ENCODE measurements at places on chromosomes 2 and 18.
A peak's percentile ranks its signal among the peaks of the same experiment; 100 is the strongest.

DNA sequence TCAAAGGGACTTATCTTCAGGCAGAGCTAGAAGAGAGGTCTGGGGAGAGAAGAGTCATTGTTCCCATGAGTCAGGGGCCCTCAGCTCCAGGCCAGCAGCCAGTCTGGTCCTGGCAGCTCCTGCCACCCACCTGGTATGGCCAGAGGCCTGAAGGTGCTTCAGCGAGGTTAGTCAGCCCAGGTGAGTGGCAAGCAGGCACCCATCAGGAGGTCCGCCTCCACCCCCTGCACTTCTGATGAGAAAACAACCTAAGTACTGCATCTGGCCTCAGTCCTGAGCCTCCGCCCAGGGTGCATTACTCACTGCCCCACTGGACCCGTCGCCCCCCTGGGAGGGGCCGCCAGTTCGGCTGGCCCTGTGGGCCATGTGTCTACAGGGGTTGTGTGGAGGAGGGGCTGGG lies 130.2 kb downstream of the INHBB start:
- no peak for DNase-seq

DNA sequence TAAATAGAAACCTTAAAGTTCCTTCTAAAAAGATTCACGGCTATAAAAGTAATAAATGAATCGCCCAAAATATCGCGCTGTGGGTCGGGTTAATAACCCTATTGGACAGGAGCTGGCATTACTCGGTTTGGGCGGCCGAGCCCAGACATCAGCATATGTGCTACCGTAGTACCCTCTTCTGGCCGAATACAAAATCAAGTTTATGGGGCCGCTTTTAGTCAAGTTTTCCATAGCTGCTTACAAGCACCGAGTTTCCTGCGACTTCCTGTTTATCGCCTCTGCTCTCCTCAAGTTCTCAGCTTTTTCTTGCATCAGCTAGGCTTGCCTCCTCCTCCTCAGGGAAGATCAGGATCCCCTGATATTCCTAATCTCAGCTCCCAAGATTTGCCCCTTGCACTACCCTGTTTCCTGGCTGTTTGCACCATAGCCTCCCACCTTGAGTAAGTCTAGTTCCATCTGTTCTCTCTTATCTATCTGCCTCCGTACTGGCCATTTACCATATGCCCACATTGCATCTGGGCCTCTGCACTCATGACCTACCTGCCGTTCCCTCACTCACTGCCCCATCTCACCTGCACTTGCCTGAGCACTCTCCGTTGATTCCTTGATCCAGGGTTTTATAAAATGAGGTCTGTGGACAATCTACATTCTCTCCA lies 56.1 kb downstream of the SLC35F5 start:
- DNase-seq, result no peak

DNA sequence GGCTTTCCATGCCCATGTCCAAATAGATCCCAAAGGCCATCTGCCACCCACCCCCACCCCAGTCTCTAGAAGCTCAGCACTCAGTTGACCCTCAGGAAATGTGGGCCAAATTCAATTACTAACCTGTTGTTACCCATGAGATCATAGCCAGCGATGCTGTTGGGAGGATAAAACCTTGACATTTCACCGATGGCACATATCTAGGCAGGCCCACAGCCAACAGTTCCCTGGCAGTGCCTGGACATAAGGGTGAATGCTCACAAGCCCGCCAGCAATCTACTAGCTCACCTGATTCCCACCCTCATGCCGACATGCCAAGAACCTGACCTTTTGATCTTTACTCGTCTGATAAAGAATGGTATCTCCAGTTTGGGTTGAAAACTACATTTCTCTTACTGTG lies 11.8 kb upstream of the ACOXL start:
- no peak for DNase-seq

DNA sequence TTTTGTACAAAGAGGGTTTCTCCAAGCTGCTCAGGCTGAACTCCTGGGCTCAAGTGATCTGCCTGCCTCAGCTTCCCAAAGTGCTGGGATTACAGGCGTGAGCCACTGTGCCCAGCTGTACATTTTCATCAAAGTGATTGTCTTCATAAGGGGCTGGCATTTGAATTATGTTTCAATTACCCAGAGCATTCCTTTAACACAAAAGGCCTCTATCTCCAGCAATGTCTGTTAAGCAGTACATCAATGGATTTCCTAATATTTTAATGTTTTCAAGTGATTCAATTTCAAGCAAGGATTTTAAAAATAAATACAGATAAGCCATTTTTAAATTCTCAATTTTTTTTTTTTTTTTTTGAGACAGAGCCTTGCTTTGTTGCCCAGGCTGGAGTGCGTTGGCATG lies 50.9 kb upstream of the AP1S3 start:
- DNase-seq, result no peak

DNA sequence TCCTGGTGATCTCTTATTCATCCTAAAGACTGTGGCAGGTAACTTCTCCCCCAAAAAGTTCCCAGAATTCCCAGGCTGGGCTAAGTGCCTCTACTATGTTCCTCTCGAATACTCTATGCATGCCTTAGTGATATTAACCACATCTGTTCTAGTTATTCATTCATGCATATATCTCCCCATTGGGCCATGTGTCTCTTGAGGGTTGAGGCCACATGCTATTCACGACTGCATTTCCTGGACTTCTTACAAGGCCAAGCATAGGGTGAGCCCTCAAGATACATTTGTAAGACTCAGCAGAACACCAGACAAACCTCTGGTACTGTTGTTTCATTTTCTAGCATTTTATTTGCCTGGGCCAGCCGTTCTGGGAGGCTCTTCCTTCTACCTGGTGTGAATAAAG lies 117.0 kb downstream of the EN1 start:
- DNase-seq, result no peak

GRCh38 chr18:64717026-64717425 lies 568.1 kb upstream of the LINC00305 start:
- DNase-seq, result no peak

DNA sequence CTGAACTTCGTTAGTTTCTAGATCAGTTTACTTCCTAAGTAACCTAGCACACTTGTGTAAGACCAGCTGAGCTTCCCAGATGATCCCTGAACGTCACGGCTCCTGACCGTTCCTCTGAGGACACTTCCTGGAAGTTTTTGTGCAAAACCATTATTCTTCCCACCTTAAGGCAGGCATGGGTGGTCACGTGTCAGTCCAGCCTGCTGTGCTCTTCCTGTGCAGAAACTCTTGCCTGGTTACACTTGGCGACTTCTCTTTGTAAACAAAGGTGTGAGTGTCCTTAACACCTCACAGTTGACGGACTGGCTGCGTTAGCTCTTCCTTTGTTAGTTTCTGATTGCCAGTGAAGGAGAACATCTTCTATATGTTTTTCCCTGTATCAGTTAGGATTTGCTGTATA lies 118.3 kb downstream of the SH3RF3 start:
- no peak for DNase-seq

GRCh38 chr2:121052023-121052422 lies 233.0 kb downstream of the TFCP2L1 start:
- DNase-seq, result no peak

DNA sequence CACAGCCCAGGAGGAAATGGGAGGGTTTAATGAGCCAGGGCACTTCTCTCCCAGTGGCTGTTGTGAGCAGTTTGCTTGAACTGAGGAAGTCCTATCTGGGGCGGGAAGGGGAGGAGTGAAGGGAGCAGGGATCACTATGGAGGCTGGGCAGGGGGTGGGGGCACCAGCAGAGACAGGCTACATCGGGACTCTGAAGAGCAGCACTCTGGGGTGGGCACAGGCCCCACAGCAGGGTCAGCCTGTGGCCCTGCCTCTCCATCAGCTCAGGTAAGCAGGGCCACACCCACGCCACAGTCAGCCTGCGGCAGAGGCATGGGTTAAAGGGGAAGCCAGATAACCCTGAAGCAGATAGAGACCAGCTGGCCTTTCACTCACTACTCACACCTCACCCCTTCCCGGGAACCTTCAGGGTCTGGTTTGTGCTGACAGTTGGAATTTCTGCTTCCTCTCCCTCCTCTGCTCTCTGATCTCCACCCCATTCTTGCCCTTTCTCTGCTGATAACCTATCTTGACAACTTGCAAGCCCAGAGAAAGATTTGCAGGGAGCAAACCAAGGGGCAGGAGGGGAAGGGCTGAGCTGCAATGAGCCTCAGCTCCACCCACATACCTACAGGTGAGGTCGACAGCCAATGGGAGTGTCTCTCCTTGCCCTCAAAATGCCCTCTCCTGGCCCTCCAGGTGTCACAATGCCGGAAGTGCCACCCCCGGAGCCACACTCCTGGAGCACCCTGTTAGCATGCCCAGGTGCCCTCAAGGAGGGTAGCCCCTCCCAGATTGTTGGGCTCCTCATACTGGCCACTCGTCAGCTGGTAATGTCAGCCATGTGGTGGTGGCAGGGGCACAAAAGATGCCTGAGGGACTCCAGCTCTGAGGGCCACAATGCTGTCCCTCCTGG lies 3.7 kb downstream of the SIGLEC15 start:
- DNase-seq, result peak; percentile 10

- DNase-seq, result no peak
Observed at GRCh38 chr2:100879296-100879695, 59.4 kb downstream of the NPAS2 start.

DNA sequence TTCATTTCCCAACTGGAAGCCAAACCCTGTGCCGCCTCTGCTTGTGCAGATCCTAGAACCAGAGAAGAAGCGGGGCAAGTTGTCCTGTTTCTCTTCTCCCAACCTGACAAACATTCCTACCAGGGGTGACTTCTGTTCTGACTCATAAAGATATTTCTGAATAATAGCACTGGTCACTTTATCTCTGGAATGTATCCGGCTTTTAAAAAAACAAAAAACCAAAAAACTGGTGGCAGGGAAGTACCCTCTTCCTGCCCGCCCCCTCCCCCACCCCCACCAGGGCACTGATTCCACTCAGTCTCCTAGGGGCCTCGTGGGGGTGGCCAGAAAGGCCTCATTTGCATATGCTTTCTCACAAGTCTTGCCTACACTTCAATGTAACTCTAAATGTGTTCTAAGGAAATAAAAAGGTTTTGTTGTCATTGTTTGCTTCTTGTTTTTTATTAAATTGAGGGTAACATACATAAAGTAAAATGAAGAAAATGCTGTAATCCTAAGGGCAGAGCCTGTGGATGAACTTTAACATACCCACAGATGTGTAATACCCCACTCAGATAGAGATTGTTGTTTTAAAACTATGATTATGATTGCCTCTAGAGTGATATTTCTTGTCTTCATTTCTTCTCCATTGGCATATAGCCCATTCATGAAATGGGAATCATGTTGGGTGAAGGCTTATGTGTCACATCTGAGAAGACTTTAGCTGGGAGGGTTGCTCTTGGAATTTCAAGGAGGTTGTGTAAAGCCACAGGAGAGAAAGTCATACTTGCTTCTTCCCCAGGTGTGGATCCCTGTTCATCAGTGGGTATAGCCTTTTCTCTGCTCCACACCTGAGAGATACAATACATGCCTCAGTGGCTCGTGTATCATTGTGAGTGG lies 5.3 kb upstream of the FOSL2 start:
- DNase-seq, result no peak

DNA sequence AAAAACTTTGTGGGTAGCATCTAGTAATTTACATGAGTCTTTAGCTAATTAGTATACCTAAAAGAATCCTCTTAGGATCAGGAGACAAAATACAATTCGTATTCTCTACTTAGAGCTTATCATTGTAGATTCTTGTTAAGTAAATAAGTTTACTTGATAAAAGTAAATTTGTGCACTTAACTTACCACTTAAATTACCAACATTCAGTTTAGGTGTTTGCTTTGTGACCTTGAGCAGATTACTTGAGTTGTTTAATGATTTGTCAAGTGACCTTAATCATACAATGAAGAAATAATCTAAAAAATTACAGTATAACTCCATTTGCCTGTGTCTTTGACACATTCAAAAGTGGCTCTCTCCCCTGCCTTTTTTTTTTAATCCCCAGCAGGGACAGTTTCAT lies 67.2 kb upstream of the UBXN4 start:
- no peak for DNase-seq

GRCh38 chr2:100344433-100344832 lies 22.1 kb upstream of the LONRF2 start:
- DNase-seq, result no peak

DNA sequence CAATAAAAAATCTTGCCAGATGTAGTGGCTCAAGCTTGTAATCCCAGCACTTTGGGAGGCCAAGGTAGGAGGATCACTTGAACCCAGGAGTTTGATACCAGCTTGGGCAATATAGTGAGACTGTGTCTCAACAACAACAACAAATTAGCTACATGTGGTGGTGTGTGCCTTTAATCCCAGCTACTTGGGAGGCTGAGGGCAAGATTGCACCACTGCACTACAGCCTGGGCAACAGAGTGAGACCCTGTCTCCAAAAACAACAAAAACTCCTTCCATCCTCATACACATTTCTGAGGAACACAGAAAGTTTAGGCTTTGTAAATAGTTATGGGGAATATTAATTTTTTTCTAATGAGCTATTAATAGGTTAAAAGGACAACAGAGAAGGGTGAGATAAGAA lies 17.0 kb downstream of the PDE6D start:
- DNase-seq, result no peak

DNA sequence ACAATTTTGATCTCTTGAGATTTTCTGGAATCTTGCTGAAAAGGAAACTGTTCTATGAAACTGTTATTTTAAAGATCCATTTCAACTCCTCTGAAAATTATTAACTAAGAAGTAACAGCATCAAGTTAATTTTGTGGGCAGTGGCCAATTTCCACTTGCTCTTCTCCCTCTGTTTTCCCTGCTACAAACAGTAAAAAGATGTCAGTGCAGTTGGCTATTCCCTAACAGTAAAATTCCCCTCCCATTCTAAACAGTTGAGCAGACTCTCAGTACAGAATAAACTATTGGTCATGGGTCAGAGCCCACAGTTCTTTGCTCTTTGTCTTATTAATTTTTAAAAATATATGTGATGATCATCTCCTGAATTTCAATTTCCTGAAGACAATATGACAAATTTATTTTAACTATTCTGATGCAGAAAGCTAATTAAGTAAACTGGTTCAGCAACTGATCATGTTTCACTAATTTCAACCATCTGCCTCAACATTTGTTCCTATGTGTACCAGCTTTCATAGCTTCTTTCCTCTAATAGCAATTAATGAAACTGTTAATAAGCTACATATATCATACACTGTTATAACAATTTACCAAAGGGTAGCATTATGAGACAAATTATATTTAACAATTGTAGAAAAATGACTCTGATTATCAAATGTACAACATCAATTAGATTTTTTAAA lies 41.1 kb upstream of the GALNT5 start:
- no peak for DNase-seq

- DNase-seq, result no peak
Observed at GRCh38 chr18:76476665-76477561, 18.1 kb downstream of the ZNF516 start.

- peak; percentile 19 for DNase-seq
Observed at GRCh38 chr2:18149660-18150246, 271.3 kb downstream of the KCNS3 start.

DNA sequence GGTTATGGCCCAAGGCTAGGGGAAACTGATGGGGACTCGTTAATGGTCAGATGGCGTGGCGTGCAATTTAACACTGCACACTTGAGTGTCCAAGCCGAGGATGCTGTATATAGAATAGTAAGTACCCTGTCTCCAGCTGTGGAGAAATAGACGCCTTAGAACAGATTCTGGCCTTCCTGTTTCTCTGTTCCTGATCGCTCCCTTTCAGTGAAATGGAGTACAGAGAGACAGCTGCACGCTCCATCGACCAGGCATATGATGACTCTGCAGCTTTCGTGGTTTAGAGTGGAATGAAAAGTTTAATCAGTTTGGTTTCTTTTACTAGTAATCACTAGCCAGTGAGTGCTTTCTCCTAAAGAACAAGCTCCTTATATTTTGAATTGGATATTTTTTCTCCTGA lies 213.4 kb downstream of the NEDD4L start:
- no peak for DNase-seq

GRCh38 chr2:125427721-125428315 lies 1228.1 kb upstream of the GYPC start:
- DNase-seq, result no peak

- DNase-seq, result peak; percentile 23
Observed at GRCh38 chr2:145851730-145852129, 1331.8 kb upstream of the ZEB2 start.

All from NCI-H1417 (cell line).